ENCODE measurements at places on chromosomes 4 and X.

DNA sequence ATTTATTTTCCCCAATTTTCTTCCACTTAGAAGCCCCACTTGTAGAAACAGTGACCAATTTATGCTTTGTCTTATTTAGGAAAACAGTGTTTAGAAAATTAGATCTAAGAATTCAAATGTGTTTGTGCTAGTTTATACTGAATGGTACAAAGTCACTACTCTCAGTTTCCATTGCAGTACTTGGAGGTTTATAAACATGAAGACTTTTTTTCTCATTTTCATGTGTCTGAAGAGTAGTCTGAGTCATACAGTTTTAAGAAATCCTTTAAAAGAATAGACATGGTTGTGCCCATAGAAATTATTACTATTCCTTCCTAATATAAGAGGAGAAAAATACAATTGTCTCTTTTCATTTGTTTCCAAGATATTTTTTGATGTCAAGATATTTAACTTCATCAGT, 458.7 kb downstream of the NAF1 start:
- no peaks in the 10 kb centered on the region for H3K36me3 ChIP-seq
- H3K27me3 ChIP-seq = no peaks in the 10 kb centered on the region
- H3K4me3 ChIP-seq = no peak overlapping the region
- H3K4me1 ChIP-seq = peaks cover 16% of the 10 kb centered on the region
- no peak for DNase-seq

DNA sequence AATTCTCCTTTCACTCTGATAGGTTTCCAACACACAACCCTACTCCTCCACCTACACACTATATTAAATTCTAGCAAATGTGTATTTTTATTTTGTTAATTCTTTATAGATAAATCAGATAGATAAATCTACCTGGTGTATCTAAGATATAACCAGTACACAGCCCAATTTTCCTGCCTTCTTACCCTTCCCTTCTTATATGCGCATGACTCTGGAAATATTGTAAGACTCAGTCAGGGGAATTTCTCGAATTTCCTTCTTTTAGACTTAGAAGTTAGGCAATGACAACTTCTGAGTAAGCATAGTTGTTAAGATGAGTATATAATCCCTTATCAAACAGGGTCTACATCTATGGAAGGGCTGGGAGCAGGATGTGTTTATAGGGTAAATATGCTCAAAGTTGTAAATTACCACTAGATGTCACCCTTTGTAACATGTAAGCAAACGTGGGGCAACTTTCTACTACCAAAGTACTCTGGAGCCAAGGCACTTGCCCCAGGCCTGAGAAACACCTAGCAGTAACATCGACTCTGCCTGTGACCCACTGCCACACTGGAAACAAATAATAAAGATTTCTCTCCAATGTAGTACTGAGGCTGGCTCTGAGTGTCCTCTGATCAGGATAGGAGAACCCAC, 444.7 kb downstream of the IQCM start:
- H3K27ac ChIP-seq = no peak overlapping the region
- H3K36me3 ChIP-seq = no peaks in the 10 kb centered on the region
- no peak for DNase-seq
- no peak overlapping the region for H3K4me3 ChIP-seq
- H3K27me3 ChIP-seq = no peaks in the 10 kb centered on the region
- no peaks in the 10 kb centered on the region for H3K4me1 ChIP-seq

DNA sequence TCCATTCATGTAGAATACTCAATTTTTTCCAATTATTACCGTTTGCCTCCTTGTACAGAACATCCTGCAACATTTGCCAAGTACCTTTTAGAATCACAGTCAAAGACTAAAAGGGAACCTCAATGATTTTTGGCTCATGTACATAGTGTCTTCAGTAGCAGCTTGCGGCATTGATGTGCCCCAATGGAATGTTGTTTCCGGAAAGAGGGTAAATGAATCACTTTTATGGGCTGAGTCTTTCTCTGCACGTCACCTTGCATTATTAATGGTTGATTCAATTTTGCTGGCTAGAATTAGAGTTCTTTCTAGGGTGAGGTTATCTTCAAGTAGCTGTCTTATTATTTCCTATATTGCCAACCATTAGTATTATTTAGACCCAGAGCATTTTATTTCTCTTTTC, 116.9 kb upstream of the GABRA2 start:
- no peak overlapping the region for H3K27ac ChIP-seq
- H3K4me3 ChIP-seq = no peak overlapping the region
- no peaks in the 10 kb centered on the region for H3K36me3 ChIP-seq
- DNase-seq = no peak

DNA sequence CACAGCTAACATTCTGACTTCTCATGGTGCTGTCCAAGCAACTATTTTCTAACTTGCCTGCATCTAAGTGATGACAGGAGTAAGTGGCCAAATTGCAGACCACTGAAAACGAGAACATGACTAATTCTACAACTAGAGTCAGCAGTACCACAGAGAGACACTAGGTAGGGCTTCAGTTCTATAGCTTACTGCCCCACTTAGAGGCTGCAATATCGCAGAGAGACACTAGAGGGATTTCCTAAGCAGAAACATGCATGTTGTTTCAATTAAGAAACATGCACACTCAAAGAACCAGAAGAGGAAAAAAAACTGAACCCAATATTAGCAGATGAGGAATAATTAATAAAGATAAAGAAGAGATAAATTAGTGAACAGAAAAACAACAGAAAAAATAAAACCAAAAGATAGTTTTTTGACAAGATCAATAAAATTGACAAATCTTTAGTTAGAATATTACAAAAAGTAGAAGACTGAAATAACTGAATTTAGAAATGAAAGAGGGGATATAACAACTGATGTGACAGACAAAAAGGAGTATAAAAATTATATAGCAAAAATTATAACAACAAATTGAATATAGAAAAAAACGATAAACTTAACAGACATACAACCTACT, 100.8 kb downstream of the SPIN4 start:
- no peaks in the 10 kb centered on the region for H3K4me1 ChIP-seq
- H3K27ac ChIP-seq = no peak overlapping the region
- H3K36me3 ChIP-seq = no peaks in the 10 kb centered on the region
- H3K4me3 ChIP-seq = no peak overlapping the region
- H3K27me3 ChIP-seq = no peaks in the 10 kb centered on the region
- peak; percentile 7 for DNase-seq

DNA sequence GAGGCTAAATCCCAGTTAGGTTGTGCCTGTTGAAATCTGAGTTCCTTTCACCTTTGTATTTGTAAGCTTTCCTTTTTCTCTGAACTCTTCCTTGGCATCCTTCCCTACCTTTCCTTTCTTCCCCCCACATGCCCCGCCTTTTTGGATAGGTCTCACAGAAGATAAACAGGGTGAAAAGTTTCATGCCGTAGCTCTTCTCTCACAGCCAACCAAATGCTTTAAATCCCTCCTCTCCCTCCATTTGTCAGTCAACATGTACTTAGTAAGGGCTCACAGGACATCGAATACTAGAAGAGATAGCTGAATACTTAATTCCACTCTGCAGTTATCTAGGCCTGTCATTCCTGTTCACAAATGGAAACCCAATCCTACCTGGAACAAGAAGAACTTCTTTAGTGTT, 107.1 kb upstream of the BMPR1B start:
- no peak overlapping the region for H3K27ac ChIP-seq
- peaks cover 7% of the 10 kb centered on the region for H3K36me3 ChIP-seq
- no peaks in the 10 kb centered on the region for H3K27me3 ChIP-seq
- no peak for DNase-seq
- no peaks in the 10 kb centered on the region for H3K4me1 ChIP-seq
